NCI-H1417 (cell line): ENCODE measurements at places on chromosomes 2 and 18.

DNA sequence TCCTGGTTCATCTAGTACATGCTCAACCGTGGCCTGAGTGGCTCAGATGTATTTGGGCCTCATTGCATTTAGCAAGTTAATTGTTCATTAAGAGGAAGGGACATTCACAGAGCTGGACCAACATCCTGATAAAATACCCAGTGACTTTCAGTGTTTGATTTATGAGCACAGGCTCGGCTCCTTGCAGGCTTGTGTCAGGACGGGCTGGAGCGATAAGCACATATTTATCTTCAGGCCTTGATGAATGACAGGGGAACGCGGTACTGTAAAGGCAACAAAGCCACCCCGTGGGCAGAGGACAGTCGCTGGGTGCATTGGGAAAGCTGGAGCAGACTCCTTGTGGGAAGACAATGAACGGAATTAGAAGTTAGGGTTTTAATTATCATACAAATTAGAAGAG, 548.6 kb upstream of the HS6ST1 start:
- no peak for DNase-seq

DNA sequence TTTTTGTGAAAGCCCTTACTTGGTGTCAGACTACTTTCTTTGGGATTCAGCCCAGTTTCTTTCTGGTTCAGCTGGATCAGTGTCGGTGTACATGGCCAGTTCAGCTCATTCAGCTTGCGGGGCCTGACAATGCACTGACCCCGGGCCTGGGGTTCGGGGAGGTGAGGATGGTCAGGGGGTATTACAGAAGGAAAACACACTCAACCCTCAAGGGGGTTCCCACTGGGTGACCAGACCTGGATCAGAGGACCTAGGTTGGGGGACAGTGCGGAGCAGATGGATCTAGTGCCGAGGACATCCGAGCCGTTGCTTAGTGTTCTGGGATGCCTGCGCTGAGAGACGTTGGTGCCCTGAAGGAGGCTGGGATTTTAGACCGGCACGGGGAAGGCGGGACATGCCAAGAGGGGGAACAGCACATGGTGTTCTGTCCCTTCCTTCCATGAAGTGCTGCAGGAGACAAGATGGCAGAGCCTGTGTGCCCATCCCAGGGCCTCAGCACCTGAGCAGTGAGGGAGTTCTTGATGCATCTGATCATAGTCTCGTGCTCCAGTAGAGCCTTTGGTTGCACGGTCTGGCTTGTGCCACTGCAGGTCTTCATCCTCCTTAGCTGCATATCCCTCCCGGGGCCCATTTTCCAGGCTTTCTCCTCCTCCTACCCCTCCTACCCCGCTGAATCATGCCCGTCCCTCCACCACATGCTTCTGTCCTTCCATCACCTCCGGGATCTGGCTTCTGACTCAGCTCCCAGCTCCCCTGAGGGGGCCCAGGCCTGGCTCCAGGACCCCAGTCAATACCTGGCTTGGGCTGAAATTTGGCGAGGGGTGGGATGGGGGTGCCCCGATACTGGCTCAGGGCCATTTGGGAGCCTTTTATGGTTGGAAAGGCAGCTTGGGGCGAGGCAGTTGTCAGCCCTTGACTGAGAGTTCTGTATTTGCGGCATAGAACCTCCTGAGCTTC, 18.0 kb downstream of the SPEG start:
- no peak for DNase-seq

- DNase-seq = no peak
Observed at GRCh38 chr2:59528525-59528924, 1024.9 kb downstream of the BCL11A start.

GRCh38 chr18:64331419-64331818, 182.5 kb upstream of the LINC00305 start:
- no peak for DNase-seq

DNA sequence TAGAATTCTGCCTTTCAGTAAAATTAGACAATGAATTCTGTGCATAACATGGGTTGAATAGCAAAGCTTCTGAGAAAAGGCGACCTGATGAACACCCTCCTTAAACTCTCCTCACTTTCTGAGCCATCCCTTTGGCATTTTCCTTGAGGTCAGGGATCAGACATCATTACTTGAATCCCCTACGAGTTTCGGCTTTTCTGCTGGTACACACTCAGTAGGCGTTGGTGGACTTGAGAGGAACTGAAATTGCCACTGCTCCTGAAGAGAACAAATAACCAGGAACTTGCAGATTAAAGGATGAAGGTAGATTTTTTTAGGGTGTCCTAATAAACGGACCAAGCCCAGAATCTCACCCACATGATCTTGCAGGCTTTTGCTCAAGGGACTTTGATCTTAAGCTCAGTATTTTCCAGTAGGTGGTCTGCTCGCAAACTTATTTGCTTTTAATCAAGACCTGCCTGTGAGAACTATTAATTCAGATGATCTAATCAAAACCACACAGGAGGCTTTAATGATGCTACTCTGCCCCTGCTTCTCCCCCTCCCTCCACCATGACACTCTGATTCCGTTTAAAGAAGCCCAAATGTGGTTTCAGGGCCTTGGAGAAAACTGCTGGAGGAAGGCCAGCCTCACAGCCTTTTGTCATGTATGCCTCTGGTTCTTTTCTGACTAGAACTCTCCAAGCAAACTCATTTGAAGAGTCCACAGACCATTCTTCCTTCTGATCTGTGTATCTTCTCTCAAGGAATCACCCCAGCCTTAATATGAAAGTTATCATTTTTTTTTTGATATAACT, 124.9 kb downstream of the PRKCE start:
- DNase-seq = peak; percentile 11

GRCh38 chr2:54866868-54867267, 143.4 kb downstream of the EML6 start:
- DNase-seq = no peak

GRCh38 chr2:128411431-128411830, 92.8 kb upstream of the HS6ST1 start:
- no peak for DNase-seq

DNA sequence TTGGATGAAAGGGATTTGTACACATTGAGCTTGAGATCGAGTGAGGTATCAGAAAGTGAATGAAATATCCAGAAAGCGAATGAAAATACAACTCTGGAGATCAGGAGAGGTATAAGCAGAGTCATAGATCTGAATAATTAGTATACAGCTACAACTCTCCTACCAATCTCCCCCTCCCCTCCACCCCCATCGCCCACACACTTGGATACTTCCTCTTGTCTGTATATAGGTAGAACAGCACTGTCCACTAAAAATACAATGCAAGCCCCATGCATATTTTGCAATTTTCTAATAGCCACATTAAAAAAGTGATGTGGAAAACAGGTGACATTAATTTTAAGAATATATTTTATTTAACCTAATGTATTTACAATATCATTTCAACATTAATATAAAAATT, 23.7 kb upstream of the WIPF1 start:
- DNase-seq = no peak
